Stimulated activated CD4-positive, alpha-beta T cell treated with anti-CD3 and anti-CD28 coated beads, Interleukin-1b, Interleukin-23, amount 100 ng/mL, for 4 hours (primary cell): ENCODE measurements at places on chromosomes 5 and 9.

GRCh38 chr9:99107421-99107820 is 2.5 kb downstream of the TGFBR1 start:
- DNase-seq: no peak

- no peak for DNase-seq
Observed at GRCh38 chr9:129962451-129962864, 80.5 kb downstream of the FNBP1 start.

DNA sequence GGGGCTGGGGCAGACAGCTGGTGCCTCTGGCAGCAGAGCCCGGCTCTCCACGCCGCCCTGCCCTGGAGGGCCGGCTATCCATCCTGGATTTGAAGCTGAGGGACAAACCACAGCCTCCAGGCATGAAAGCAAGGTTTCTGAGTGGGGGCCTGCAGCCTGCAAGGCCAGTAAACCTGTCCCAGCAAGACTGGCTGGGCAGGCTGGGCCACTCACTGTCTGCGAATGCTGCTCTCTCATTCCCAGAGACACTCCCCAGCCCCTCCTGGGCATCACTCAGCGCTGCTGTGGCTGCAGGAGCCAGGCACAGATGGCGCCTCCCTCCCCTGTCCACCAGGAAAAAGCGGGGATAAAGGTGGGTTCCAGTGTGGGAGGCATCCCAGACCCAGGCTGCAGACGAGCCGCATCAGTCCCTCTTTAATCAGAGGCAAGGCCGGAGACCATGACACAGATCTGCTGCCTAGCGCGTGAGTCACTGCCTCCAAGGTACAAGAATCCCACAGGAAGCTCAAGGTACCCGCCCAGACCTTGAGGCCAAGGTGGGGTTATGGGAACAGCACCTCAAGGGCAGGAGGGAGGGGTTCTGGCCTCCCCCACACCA is 118.0 kb downstream of the VAV2 start:
- DNase-seq: no peak

- DNase-seq: no peak
Observed at GRCh38 chr5:122471031-122471751, 159.2 kb downstream of the SNCAIP start.

GRCh38 chr9:68979538-68980314 is 34.2 kb downstream of the PRKACG start:
- DNase-seq: no peak

GRCh38 chr5:169651526-169651925 is 14.5 kb downstream of the DOCK2 start:
- DNase-seq: no peak

- no peak for DNase-seq
Observed at GRCh38 chr9:32350682-32351081, 33.8 kb upstream of the ACO1 start.

- no peak for DNase-seq
Observed at GRCh38 chr5:35160486-35161116, 69.7 kb downstream of the PRLR start.

DNA sequence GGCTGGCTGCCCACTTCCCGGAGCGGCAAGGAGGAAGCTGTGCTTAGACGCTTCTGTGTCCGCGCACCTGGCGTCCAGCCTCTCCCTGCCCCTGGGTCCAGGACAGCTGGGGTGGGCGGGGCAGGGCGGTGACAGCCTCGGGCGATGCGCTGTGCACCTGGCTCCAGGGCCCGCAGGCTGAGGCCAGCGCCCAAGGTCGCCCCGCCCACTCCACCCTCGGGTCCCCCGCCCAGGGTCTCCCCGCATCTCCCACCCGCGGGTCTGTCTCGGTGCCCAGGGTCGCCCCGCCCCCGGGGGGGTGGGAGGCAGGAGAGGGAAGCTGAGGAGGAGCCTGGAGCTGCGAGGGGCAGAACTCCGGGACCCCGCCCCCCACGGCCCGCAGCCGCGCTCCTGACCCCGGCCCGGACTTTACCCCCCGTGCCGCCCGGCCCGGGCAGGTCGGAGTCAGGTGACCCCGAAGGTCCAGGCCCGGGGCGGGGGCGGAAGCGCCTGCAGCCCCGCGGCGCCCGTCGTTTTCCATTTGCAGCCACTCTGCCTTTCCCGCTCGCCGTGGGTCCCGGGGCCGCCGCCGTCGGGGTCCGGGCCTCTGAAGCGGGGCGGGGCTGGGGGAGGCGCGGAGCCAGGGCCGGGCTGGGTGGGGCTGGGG is at the start of gene ENTPD8:
ENTPD8 (minus strand) TSS at position 69 of the 646 bp plus-strand sequence. CDS start 3,072 bp downstream, outside the sequence.
- no peak for DNase-seq

DNA sequence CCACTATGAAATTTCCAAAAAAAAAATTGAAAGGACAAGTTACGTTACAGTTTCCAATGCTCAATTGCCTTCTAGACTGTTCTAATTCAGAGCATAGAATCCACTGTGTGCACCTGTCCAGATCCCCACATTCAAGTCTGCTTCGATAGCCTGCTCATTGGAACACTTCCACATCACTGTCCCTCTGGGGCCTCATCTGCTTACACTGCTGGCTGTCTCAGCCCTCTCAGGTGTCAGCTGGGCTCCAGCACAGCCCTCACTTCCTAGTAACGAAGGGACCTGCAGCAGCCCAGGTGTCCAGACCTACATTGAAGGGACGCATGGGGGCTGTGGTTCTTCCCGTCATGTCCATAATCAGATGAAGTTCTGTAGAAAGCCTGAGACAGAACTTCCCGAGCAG is 94.3 kb upstream of the EMB start:
- DNase-seq: no peak

GRCh38 chr9:117750401-117750800 is 46.2 kb downstream of the TLR4 start:
- no peak for DNase-seq

DNA sequence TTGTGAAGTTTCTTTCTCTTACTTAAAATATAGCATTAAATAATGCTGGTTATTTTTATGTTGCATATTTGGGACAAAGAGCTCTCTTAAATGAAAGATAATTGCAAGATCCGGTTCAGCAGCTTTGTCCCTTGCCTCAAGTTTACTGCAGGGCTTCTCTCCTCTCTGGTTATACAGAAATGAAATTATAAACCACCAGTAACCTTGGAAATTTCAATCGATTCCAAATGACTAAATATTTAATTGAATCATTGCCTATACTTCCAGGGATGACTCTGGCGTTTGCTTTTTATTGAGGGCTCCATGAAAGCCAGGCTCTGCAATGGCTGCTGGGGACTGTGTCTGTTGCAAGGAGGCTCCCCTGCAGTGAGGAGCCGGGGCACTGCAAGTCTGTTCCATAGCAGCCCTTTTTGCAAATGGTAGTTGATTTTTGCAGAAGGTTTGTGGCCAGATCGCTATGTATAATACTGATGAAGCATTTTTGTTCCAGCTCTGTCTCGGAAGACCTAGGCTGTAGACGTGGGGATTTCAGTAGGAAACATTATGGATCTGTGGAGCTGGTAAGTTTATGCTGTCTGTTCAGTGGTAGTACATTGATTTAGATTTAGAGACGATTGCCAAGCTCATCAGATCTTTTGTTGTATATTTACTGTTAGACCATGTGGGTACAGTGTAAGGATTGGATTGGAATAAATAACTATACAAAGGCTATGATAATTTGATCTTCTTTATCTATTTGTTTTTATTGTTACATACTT is at the start of gene GARNL3:
GARNL3 (plus strand) TSS at position 313 of the 758 bp plus-strand sequence; CDS start at position 417, 104 bp downstream.
- no peak for DNase-seq

DNA sequence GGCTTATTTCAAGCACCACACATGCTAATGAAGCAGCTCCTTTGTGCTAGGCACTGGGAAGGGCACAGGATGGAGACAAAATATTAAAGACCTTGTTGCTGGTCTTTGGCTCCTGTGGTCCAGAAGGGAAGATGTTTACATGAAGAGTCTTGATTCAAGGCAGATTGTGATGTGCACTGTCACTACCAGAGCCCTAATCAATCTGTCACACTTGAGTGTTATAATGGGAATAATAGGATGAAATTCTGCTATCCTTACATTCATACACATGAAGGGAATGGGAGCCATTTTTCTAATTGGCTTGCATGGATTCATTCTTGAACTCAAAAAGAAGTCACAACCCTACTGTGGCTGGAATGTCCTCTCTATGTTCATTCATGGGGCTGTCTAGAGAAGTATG is 203.0 kb downstream of the SEC61B start:
- DNase-seq: no peak

DNA sequence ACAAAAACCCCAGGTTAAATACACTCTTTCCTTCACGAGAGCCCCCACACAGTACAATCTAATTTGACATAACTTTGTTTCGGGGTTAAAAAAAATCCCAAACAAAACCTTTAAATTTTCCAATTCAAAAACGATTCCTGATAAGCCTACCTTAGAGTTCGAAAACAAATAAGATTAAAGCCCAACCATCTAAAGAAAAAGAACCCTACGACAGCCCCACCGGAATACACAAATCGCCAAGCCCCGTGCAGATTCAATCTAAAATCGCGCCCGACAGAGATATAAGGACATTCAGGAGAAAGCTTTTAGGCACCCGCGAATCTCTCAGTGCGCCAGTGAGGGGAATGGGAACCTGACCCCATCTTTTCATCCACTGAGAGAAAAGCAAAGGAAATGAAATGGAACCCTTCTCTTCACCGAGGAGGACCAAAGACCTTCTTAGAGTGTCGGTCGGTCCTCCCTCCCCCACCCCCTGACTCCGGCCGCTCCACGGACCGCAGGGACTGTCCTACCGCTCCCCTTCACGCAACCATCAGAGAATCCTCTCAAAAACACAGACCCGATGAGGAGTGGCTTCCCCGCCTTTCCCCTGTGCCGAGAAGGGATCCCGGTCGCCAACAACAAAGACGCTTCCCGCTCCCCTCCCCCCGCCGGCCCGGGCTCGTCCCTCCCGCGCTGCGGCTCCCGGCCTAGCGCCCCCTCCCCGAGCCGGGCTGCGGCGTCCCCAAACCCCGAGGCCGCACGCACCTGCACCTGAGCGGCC is 925 bp downstream of the ABHD17B start:
- peak; percentile 9 for DNase-seq

DNA sequence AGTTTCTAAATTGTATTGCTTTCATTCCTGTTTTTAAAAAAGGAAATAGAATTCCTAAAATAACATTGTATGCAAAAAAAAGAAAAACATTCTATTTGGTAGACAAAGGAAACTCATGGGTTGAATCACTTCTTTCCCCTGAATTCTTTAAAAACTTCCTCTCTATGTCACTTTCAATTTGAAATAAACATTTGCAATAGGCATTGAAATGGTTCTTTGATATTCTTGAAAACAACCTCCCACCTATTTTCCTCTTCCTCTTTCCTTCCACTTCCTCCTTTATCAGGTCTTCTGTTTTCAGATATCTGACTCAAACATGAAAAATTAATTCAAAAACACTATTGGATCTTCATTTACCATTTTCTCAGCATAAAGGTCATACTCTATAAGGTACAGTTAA is 442.0 kb upstream of the MEF2C start:
- no peak for DNase-seq

DNA sequence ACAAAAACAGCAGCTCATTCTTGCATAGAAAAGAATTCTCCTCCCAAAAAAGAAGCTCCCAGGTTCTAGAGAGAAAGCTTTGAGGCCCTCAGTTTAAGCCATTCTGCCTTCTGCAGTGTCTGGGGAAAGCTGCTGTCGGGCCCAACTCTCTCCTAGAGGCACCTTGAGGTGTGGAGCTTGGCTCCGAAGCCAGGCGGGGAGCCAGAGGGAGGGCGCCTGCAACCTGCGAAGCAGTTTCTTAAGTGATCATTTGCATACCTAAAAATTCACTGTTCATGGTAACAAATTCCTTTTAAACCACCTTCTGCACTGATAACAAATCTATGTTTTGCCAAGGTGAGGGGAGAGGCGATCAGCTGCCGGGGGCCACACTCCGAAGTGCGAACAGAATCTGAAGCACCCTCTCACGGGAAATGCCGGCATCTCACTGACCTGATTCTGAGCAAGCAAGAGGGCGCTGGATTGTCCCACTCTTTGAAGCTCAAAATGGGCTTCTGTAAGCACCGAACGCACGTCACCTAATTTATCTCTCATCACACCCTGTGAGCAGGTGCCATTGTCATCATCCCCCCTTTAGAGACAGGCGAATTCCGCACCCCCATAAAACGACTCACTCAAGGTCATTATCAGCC is 86.1 kb downstream of the GTF3C4 start:
- no peak for DNase-seq

- no peak for DNase-seq
Observed at GRCh38 chr5:133423011-133423617, 189.2 kb downstream of the FSTL4 start.

GRCh38 chr5:16464231-16464630 is 1.4 kb downstream of the ZNF622 start:
- DNase-seq: no peak

DNA sequence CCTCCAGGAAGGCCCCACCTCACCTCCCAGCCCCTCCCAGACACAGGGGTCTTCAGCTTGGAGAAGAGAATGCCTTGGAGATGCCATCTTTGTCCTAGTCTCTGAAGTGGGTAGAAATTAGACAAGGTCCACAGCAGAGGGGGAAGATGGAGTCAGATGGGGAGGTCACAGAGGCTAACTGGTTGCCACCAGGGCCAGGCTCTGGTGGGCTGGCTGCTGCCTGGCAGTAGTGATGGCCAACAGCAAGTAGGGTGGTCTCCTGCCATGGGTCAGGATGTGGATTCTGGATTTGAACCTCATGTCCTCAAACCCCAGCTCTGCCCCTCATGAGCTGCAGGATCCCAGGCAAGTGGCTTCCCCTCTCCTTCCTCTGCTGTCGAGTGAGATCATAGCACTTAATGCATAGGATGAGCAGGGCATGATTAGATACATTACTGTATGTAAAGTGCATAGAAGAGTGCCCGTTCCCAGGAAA is 38.7 kb upstream of the NEK6 start:
- DNase-seq: no peak

GRCh38 chr9:36765077-36765390 is 192.3 kb downstream of the MELK start:
- no peak for DNase-seq

- no peak for DNase-seq
Observed at GRCh38 chr5:17069995-17070511, 134.0 kb upstream of the MYO10 start.

- DNase-seq: no peak
Observed at GRCh38 chr9:414595-414994, 199.9 kb downstream of the DOCK8 start.

DNA sequence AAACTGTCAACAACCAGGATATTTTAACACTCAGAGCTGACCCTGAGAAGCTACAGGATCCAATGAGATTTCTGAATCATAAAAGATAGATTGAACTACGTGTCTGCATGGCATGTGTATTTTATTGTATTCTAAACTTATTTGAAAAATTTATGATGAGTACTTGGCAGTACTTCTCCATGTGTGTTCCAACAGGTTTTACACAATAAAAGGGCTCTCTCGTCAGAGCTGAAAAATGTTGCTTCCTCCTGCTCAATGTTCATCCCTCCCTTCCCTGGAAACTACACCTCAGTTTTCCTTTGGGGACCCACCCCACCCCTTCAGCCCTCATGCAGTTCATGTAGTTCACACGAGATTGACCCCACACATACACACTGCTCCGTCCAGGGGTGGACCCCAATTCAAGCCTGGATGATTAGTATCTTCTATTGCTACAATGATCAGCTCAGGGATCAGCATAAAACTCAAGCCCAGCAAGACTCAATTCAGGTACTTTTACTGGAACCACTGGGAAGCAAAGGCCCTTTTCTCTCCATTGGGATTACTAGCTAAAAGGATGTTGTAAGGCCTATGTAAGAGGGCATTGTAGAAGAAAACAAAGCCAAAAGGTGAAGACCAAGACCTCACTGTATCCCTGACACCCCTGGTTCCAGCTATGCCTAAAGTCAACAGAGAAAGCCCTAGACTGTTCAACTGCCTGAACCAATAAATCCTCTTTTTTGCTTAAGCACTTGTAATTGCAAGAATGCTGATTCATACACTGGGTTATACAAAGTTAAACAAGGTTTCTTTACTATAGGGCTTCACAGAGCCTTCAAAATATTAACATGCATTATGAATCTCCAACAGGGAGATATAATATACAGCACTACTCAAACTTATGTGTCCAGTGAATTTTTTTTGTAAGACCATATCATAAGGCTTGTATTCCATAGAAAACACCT is 112.6 kb downstream of the SAXO1 start:
- no peak for DNase-seq
